ENCODE measurements at places on chromosomes 2 and 18. TPM values are rescaled to one million over a fixed set of nuclear protein-coding genes. Genes with fewer than 3 reads are reported as not detected.

EVX2 gene
- total RNA-seq, result not detected

TEX44 gene
- total RNA-seq, result not detected

DSG3 gene
- total RNA-seq, result not detected

CCL20 gene
- 2.7 TPM for total RNA-seq

INHBB gene
- 3.7 TPM for total RNA-seq
